ENCODE measurements at places on chromosomes 12 and 14.

DNA sequence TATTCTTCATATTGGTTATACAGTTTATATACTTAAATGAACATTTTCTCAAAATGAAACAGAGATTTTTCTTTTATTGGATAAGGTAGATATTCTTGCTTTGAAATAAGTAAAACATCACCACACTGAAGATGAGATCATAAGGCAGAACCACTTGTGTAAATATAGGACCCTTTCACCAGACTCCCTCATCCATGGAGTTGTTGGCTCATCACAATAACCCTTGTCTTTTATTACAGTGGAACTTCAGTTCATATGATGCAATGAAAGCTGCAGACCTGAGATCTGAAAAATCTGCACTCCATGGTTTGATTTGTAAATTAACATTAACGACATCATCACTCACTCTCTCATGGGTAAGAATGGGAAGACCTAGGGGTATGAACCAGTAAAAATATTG, 51.9 kb upstream of the DBX2 start:
- no peak for DNase-seq

GRCh38 chr14:22448035-22448904, 140.8 kb downstream of the DAD1 start:
- DNase-seq = no peak

- no peak for DNase-seq
Measured at GRCh38 chr12:100842156-100842555, 47.6 kb downstream of the ANO4 start.

- DNase-seq = no peak
Measured at GRCh38 chr12:3285570-3285969, 205.4 kb upstream of the PRMT8 start.

DNA sequence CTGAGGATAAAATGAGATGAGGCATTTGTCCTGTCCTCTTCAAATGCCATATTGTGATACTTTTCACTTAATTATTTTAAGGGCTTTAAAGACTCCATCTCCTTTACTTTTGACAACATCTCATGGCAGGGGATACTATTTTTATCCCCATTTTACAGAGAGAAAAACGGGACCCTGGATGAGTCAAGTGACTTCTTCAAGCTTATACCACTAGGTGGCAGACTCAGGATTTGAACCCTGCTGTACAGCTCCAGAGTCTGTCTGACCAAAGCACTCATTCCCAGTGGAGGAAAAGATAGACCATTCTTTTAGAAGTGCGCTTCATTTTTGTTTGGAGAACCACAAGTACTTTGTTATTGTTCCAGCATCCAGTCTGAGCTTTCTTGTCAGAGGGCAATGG, 1.7 kb upstream of the SMOC1 start:
- no peak for DNase-seq

DNA sequence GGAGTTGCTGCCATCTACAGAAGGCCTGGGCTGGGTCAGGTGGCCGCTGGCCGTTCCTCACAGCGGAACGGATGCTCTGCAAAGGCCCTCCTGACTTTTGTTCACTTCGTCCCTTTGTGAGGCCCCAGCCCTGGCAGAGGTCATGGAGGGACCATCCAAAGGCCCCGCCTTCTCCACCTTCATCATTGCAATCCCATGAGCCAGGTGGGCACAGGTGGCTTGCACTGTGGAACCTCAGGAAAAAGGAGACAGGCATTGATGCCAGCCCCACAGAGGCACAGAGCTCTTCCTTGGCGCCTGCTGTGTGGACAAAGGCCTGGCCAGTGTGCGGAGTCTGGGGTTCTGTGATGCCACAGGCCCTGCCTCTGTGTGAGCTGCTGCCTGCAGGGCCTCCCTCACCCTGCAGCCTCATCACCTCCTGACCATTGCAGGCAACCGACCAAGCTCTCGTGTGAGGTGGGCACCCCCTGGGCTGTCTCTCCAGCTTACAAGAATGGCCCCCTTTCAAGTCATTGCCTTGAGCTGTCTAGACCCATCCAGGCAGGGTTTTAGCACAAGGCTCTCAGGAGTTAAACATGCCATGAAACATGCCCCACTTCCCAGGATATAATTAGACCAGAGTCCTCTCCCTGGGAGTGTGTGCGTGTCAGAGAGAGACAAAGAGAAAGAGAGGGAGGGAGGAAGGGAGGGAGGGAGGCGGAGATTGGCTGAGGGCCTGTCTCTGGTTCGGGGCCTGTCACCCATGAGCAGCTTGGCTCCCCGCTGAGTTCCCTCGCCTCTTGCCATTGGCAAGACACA, 19.3 kb downstream of the NFKBIA start:
- peak; percentile 97 for DNase-seq

DNA sequence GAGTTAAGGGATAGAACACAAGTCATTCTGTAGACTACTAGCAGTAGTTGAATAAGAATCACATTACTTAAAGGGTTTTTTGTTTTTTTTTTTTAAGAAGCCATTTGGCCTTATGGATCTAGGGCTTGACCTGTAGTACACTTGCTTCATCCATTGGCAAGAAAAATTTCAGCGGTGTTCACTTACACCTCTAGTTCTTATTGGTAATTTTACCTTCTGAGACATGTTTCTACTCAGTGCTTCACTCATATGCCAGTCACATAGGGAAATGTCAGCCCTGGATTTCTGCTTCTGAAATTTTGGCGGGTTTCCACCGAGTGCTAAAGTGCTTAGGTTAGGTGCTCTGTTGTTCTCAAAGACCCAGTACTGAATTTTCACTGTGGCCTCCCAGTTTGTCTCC, 72.9 kb downstream of the FRMD6 start:
- DNase-seq = no peak

DNA sequence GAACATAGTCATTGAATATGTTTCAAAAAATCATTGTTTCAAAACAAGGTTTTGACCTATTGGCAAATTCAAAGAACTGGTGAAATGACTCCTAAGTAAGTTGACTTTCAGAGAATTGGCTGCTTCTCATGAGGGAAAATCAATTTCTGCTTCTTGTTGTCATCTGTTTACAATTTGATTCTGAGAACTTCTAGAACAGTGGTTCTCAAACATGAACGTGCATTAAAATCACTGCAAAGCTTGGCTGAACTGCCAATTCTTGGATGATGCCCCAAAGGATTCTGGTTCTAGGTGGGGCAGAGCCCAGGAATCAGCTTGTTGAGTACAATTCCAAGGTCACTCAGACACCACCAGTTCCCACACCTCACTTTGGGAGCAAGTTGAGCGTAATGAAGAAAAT, 83.9 kb downstream of the ZFP36L1 start:
- DNase-seq = no peak

DNA sequence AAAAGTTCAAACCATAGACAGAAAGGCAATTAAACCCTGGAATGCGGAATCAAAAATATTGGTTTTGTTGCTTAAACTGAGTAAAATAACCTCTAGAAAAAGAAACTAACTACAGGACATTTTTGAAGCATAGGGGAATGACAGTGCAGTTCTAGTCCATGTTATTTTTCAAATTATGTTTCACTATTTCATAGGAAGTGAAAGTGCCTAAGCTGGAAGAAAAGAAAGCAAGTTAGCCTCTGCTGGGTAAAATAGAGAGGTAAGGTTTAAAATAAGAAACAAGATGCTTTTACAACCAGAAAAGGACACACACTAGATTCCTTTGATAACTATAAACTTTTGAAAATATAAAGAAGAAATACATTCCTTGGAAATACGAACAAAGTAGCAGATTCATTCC, 1.1 kb downstream of the CLECL1 start:
- no peak for DNase-seq

DNA sequence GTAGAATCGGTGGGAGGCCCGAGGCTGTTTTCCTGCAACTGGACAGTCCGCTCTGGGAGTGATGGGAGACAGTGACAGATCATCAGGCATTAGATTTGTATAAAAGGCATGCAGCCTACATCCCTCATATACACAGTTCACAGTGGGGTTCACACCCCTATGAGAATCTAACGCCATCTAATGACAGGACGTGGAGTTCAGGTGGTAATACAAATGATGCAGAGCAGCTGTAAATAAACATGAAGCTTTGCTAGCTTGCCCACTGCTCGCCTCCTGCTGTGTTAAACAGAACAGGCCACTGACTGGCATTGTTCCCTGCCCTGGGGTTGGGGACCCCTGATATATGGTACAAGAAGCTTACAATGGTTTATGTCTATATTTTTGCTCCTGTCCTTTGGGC, 179.0 kb downstream of the LRFN5 start:
- DNase-seq = no peak

GRCh38 chr12:45671254-45671653, 58.3 kb upstream of the ARID2 start:
- DNase-seq = peak; percentile 42

GRCh38 chr12:71214511-71215285, 56.9 kb upstream of the TSPAN8 start:
- DNase-seq = peak; percentile 71

DNA sequence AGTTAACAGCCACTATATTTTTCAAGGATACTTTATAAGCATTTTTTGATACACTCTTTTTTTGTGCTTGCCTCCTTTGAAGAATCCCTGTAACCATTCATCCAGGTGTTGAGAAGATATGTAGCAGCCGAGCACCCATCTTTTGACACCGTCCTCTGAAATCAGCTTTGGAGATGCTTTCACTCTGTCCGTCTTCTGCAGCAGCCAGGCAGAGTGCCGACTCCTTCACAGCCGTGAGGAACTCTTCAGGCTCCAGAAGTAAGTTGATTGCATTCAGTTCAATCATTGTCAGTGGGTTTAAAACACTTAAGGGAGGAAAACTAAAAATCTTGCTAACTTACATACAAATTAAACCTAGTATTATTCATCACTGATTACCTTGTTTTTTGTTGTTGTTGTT, 160.1 kb downstream of the LRFN5 start:
- DNase-seq = no peak

DNA sequence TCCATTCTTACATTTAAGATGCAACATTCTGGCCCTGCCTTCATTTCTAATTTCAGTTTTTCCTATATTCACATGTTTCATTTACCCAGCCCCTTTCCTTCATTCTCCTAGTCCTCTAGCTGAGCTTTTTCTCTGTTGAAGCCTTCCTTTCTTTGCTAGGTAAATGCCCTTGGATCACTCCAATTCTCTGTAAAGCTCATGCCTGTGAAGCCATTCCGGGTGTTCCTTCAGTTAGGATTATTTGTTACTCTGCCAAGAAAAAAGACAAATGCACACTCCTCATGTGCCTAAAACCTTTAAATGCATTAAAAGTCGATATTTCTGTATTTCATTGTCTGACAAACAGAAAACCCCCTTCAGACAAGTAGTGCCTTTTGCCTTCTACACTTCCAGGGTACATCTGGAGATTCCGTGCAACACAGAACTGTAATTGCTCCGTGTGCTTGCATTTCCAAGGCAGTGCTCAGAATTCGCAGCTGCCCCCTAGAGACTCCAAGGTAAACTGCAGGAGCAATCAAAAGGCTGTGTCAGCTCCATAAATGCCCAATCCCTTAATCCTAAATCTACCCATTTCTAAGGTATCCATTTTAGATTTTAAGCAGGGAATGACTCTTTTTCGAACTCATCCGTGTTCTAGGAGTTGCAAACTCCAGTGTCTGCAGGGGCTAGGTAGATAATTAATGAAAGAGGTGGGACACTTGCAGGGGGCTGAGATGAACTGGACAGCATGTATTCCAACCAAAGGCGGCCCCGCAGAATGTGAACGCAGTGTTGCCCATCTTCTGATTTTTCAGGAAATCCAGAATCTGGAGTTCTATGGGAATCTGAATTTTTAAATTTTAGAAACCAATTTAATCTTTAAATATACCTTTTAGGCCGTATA, 320.2 kb downstream of the GRIN2B start:
- DNase-seq = peak; percentile 64

DNA sequence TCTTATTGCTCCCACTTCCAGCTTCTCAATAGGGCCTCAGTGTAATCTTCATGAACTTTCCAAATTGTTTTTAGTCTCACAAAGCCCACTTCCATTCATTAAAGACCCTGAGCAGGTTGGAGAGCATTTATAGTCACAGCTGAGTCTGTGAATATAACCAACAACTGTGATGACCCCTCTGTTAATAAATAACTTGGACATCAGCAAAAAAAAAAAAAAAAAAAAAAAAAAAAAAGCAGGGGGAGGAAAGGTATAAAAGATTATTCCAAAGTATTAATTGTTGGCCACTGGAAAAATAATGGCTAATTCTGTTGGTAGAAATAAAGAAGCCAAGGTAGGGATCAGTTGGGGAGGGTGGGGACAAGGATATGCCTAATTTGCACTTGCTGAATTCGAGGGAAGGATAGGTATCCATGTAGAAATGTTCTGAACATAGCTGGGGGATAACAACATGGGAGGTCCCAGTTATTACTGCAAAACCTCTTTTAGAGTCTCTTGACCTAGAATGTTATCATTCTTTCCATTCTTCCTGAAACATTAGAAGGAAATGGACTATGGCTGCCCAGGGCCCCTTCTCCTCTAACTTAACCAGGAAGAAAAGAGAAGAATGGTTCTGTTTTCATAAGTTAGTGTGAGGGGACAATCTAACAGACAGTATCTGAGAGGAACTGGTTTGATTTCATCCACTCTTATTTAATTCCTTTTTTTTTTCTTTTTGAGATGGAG, 56.5 kb downstream of the SAMD4A start:
- peak; percentile 46 for DNase-seq

DNA sequence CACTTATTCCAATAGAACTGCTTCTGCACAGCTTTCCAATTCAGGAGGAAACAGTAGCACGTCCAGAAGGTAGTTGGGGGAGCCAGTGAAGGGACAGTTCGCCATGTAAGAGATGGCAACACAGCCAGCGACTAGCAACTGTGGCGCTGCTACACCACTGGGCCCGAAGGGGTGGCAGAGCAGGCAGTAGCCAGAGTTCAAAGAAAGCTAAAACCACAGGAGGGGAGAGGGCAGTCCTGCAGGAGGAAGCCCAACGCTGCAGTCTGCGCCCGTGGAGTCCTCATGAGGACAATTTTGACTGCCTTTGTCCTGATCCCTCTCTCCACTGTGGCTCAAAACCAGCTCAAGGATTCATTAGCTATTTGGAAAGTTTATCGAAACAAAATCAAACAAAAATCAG, 591.2 kb downstream of the VRK1 start:
- no peak for DNase-seq

- DNase-seq = no peak
Measured at GRCh38 chr12:115542656-115543055, 734.8 kb downstream of the MED13L start.

DNA sequence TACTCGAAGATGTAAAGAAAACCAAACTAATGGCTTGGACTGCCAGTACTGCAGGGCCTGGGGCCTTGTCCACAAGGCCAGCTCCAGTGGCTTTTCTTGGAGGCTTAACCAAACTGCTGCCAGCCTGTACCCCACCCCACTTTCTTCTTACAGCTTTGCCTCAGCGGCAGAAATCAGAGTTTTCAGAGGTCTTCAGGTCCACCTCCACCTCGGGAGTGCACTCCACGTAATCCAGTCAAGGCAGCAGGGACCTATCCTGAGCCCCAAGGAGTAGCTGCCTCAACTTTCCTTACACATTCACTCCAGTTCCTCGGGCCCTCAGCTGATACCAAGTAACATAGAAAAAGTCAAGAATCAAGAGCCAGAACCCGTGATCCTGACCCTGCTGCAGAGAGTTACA, 19.6 kb downstream of the PRMT8 start:
- no peak for DNase-seq

DNA sequence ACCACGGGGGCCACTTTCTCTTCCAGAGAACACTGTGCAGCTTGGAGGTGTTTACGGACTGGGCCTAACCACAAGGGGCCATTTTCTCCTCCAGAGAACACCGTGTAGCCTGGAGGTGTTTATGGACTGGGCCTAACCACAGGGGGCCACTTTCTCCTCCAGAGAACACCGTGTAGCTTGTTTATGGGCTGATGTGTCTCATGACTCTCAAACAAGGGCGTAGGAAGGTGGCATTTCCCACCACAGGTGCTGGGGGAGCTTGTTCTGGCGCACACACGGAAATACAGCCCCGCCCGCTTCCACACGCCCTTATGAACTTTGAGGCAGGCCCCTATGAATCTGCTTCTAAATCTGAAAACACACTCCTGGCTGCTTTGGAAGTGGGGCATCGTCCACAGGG, 174.6 kb upstream of the SFSWAP start:
- DNase-seq = no peak

- no peak for DNase-seq
Measured at GRCh38 chr12:124563401-124563800, 4.0 kb downstream of the NCOR2 start.

Data from fibroblast of skin of scalp (primary cell).